Prostate gland (tissue), 2 donors: ENCODE measurements at places on chromosomes 11 and 22. TPM values are rescaled to one million over a fixed set of nuclear protein-coding genes. Genes with fewer than 3 reads are reported as not detected.
A peak's percentile ranks its signal among the peaks of the same experiment; 100 is the strongest.

The CDC42BPG gene
- 17.2 TPM for total RNA-seq

The ZNF280B gene
- total RNA-seq, result 0.50 TPM

The ANO9 gene
- total RNA-seq, result 8.4 TPM

The CPT1A gene
- 33.3 TPM for total RNA-seq

The OR51B2 gene
- total RNA-seq, result not detected

- no peaks in the 10 kb centered on the region for H3K4me1 ChIP-seq
- no peaks in the 10 kb centered on the region for H3K36me3 ChIP-seq
Observed at GRCh38 chr11:15280393-15280792, 165.7 kb downstream of the INSC start.

DNA sequence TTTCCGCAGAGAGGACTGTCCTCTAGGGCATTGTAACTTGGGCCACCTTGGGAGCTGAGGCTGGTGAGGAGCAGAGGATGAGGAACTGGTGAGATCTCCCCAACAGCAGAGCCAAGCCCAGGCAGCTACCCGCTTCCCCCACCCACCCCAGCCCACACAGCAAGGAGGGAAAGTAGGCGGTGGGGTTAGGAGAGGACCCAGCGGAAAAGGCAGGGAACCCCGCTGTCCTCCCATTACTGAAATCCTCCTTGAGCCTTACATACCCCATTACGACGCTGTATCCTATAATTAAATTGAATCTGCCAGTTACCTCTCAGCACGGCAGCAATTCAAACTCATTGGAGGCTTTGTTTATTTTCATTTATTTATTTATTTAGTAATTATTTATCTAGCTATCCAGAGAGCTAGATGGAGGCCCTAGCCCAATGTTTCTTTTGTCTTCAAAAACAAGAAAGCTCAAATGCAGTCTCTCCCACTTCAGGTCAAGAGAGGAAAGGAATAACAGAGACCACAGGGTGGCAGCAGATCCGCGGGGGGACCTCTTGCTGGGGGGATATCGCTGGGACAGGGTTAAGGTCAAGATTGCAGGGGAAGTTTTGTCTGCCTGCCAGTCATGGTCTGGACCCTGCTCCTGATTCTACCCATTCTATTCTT lies 218.0 kb downstream of the ST3GAL4 start:
- no peak overlapping the region for H3K27ac ChIP-seq
- H3K36me3 ChIP-seq, result no peaks in the 10 kb centered on the region
- no peak for DNase-seq
- H3K4me1 ChIP-seq, result no peaks in the 10 kb centered on the region
- H3K4me3 ChIP-seq, result no peak overlapping the region
- peaks cover 5% of the 10 kb centered on the region for H3K27me3 ChIP-seq

DNA sequence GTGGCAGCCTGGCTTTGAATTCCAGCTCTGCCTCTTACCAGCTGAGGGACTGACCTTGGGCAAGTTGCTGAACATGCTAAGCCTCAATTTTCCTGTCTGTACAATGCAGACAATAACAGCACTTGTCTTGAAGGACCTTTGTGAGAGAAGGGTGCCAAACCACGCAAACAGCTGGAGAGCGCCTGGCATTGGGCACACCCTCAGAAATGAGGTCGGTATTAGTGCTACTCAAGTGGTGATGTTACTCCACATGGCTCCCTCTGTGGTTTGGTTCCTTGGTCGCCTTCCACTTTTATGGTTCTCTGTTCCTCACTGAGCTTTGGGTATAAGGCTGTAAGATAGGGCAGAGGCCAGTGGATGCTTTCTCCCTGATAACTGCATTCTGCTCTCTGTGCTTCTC lies 8.2 kb downstream of the UBASH3B start:
- H3K4me1 ChIP-seq, result no peaks in the 10 kb centered on the region
- DNase-seq, result no peak
- H3K4me3 ChIP-seq, result no peak overlapping the region
- no peaks in the 10 kb centered on the region for H3K27me3 ChIP-seq
- H3K27ac ChIP-seq, result no peak overlapping the region

DNA sequence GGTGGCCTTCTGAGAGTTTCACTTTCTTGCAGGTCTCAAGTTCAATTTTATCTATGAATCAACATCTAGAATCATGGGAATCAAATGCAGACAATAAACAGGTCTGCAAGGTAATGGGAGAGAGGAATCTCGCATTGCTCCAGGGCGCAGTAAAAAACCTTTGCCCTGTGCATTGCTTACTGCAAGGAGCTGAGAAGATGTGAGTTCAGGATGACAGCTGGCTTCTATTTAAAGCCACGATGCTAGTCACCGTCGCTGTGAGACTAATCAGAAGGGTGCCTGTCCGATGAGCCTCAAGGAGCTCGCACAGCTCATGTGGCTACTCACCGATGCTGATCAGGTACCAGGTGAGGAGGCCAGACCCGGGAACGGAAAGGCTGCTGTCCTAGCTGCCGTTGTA lies 30.2 kb upstream of the APOA1 start:
- peaks cover 4% of the 10 kb centered on the region for H3K36me3 ChIP-seq
- H3K27me3 ChIP-seq, result no peaks in the 10 kb centered on the region
- H3K4me3 ChIP-seq, result no peak overlapping the region

- no peaks in the 10 kb centered on the region for H3K27me3 ChIP-seq
- no peak overlapping the region for H3K4me3 ChIP-seq
- no peak for DNase-seq
- no peaks in the 10 kb centered on the region for H3K36me3 ChIP-seq
Observed at GRCh38 chr11:118886681-118887111, 3.0 kb downstream of the CXCR5 start.

DNA sequence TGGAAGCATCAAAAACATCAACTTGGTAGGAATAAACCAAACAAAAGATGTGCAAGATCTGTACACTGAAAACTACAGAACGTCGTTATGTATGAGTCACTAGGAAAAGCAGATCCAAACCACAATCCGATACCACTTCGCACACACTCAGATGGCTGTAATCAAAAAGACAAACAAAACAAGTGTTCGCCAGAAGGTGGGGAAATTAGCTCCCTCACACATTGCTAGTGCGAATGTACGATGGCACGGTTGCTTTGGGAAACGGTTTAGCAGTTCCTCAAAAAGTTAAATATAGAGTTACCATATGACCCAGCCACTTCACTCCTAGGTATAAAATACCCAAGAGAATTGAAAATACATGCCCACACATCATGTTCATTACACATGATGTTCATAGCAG lies 14.8 kb upstream of the CARD10 start:
- no peaks in the 10 kb centered on the region for H3K4me1 ChIP-seq
- no peaks in the 10 kb centered on the region for H3K27me3 ChIP-seq
- no peak overlapping the region for H3K4me3 ChIP-seq
- no peak overlapping the region for H3K27ac ChIP-seq
- DNase-seq, result no peak

DNA sequence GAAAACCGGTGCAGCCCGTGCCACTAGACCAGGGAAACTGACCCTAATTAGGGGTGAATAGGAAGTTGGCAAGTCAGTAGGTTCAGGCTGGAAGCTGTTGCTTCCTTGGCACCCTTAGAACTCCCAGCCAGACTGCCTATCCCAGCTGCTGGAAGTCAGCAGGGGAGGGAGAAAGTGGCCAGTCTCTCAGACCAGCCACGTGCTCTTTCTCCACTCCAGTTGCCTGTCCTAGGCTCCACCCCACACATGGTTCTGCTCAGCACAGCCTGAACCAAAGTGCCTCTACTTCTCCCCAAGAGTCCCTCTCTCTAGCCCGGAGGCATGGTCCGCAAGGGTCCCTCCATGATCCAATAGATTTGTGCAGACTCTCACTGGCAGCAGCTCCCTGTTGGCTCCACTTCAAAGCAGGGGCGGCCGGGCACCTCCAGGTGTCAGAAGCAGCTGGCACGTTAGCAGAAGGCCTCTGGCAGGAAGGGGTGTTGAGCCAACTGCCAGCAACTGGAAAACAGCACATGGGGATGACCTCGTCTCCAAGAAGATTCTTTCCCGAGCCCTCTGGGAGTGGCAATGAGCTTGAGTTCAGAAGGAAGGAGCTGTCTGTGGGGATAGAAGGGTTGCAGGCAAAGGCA lies 27.7 kb downstream of the ARFGAP2 start:
- H3K4me3 ChIP-seq, result no peak overlapping the region
- DNase-seq, result no peak
- no peak overlapping the region for H3K27ac ChIP-seq
- no peaks in the 10 kb centered on the region for H3K36me3 ChIP-seq
- H3K4me1 ChIP-seq, result no peaks in the 10 kb centered on the region

GRCh38 chr11:10653946-10654810 lies 39.4 kb downstream of the IRAG1 start:
- H3K4me1 ChIP-seq, result peaks cover 9% of the 10 kb centered on the region
- no peaks in the 10 kb centered on the region for H3K36me3 ChIP-seq
- no peak overlapping the region for H3K27ac ChIP-seq
- H3K4me3 ChIP-seq, result no peak overlapping the region
- no peaks in the 10 kb centered on the region for H3K27me3 ChIP-seq

GRCh38 chr11:87037450-87038234 lies at the start of gene TMEM135:
TSS of gene TMEM135 (plus strand) at chr11:87037934. CDS start at chr11:87038046, 112 bp downstream.
- peak within 1 kb of the TSS; percentile 78 for H3K4me3 ChIP-seq
- no peaks in the 10 kb centered on the region for H3K27me3 ChIP-seq
- H3K4me1 ChIP-seq, result peaks cover 3% of the 10 kb centered on the region
- peak within 1 kb of the TSS; percentile 88 for H3K27ac ChIP-seq
- DNase-seq, result peak; percentile 86

GRCh38 chr11:64510759-64511158 lies 80.3 kb upstream of the SLC22A12 start:
- no peaks in the 10 kb centered on the region for H3K36me3 ChIP-seq
- H3K27me3 ChIP-seq, result no peaks in the 10 kb centered on the region
- no peaks in the 10 kb centered on the region for H3K4me1 ChIP-seq
- no peak overlapping the region for H3K4me3 ChIP-seq
- no peak for DNase-seq
- no peak overlapping the region for H3K27ac ChIP-seq

DNA sequence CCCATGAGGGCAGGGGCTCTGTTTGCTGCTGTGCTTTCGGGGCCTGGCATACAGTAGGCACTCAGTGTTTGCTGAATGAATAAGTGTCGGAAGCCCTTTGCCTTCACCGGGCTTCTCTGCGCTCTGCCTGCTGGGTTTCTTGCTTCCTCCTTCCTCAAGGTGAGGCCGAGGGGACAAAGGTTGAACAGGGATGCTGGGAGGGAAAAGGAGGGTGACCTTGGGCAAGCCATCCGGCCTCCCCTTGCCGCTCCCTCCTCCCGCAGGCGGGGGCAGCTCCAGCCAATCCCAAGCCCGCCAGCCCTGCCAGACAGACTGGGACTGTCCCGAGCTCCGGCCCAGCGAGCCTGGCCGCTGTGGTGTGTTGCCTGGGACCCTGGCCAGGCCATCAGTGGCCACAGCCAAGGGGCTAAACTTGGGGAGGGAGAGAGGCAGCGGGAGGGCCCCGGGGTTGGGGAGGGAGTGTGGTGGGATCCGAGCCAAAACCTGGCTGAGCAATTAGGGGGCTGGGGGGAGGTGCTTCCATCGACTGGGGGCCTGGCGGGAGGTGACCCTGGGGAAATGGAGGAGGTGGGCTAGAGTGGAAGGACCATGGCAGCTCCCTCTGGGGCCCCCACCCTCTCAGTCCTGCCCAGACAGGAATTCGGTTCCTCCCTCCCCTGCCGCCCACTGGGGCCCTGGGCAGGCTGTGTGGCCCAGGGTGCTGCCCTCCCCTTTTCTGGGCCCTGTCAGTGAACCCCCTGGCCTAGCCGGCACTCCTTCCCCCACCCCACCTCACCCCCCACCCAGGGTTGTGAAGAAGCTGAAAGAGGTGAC lies 3.4 kb upstream of the RCOR2 start:
- no peaks in the 10 kb centered on the region for H3K27me3 ChIP-seq
- H3K4me1 ChIP-seq, result peaks cover 14% of the 10 kb centered on the region
- no peaks in the 10 kb centered on the region for H3K36me3 ChIP-seq
- no peak for DNase-seq

- H3K36me3 ChIP-seq, result no peaks in the 10 kb centered on the region
- DNase-seq, result no peak
- H3K4me1 ChIP-seq, result no peaks in the 10 kb centered on the region
- H3K4me3 ChIP-seq, result no peak overlapping the region
- H3K27me3 ChIP-seq, result no peaks in the 10 kb centered on the region
- H3K27ac ChIP-seq, result no peak overlapping the region
Observed at GRCh38 chr11:8638300-8638699, 44.2 kb downstream of the TRIM66 start.

DNA sequence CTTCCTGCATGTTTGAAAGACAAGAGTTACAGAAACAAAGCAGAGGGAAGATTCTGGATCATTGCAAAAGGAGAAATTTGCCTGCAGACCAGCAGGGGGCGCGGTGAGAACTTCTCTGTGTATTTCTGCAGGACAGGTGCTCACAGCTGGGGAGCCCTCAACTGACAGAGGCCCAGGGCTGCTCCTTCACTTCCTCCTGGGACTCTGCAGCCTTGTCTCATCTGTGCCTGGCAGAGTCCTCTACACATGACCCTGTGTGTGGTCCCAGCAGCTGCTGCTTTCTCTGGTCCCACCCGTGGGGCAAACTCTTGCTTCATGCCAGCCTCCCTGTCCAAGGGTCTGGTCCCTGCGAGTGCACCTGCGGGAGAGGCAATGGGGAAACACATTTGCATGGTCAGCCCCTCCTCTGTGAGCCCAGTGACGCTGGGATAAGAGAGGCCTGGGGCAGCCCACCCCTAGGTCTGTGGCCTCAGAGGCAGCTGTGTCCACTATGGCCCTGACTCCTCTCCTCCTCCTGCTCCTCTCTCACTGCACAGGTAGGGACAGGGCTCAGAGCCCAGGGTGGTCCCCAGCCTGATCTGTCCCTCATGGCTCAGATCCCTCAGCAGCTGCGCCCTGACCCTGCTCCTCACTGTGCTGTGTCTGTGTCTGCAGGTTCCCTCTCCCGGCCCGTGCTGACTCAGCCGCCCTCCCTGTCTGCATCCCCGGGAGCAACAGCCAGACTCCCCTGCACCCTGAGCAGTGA lies 43.2 kb upstream of the VPREB1 start:
- no peaks in the 10 kb centered on the region for H3K4me1 ChIP-seq
- no peak for DNase-seq
- H3K4me3 ChIP-seq, result no peak overlapping the region
- no peak overlapping the region for H3K27ac ChIP-seq

GRCh38 chr11:46916286-46917108 lies 1.9 kb downstream of the LRP4 start:
- H3K36me3 ChIP-seq, result no peaks in the 10 kb centered on the region
- H3K27me3 ChIP-seq, result no peaks in the 10 kb centered on the region
- H3K4me3 ChIP-seq, result peak overlapping the region; percentile 50
- peaks cover 5% of the 10 kb centered on the region for H3K4me1 ChIP-seq
- H3K27ac ChIP-seq, result peak overlapping the region; percentile 79

DNA sequence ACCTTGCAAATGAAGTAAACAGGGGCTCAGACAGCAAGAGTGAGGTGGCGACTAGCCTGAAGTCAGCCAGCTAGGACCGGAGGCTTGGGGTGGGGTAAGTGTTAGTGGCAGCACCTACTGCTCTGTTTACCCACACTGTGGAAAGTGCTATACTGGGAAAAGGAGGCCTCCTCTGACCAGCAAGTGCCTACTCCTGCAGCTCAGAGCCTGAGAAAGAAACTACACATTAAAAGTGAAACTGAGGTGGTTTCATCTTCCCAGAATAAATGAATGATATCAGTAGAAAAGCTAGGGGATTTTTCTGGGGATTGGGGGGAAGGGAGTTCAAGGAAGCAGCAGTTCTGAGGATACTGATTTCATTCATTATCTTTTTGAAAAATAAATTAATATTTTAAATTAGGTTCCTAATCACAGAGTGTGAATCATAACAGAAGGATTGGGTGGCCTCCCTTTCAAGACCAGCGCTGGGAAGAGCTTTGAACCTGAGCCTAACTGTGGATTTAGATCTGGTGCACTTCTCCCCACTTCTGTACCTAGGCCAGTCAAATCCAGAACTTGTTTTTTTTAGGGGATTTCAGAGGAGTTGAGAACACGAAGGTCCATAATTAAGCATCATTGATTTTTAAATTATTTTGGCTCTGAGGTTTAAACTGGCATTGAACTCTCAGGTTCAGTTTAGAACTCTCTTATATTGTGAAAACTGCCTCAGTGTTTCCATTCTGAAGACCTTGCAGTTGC lies 48.1 kb upstream of the GRAMD1B start:
- no peaks in the 10 kb centered on the region for H3K36me3 ChIP-seq
- no peak overlapping the region for H3K27ac ChIP-seq
- no peak for DNase-seq
